ENCODE measurements at places on chromosomes 3 and 15.
A peak's percentile ranks its signal among the peaks of the same experiment; 100 is the strongest.

GRCh38 chr15:72156928-72157327 lies 38.7 kb downstream of the SENP8 start:
- DNase-seq: no peak

- no peak for DNase-seq
These were observed 421.2 kb downstream of the TIGIT start for GRCh38 chr3:114714957-114715460.

GRCh38 chr3:115418583-115418982 lies 204.7 kb upstream of the GAP43 start:
- no peak for DNase-seq

DNA sequence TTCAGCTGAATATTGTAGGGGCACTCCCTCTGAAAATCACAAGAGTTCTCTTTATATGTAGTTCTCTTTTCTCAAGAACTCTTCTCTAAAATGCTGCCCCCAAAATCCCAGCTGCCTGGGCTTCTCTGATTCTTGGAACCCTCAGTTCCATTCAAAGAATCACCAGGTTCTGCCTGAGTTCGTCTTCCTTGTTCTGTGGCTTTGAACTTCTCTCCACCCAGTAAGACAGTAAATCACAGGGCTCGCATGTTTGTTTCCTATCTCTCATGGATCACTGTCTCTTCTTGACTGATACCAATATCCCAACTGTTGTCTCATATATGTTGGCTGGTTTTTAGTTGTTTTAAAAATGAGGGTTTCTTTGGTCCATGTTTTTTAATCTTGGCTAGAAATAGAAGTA lies 359.5 kb upstream of the CBLB start:
- no peak for DNase-seq

DNA sequence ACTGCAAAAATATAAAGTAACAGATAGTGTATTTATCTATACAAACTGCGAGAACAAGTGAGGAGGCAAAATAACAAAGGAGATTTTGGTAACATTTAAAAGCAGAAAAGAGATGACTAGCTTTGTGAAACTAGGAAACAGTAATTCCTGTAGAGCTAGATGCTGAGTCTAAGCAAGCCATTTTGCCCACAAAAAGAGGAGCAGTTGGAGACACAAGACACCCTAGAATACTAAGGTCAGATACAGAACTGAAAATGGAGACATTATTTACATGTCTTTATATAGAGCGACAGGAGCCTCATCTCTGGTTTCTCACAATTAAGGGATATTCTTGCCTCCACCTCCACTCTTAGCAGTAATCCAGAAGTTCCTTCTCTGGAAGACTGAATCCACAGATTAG lies 732.4 kb upstream of the GBE1 start:
- no peak for DNase-seq

- no peak for DNase-seq
These were observed 2.5 kb downstream of the PFN2 start for GRCh38 chr3:149968216-149968615.

GRCh38 chr3:194280777-194281176 lies 70.4 kb downstream of the CPN2 start:
- no peak for DNase-seq

DNA sequence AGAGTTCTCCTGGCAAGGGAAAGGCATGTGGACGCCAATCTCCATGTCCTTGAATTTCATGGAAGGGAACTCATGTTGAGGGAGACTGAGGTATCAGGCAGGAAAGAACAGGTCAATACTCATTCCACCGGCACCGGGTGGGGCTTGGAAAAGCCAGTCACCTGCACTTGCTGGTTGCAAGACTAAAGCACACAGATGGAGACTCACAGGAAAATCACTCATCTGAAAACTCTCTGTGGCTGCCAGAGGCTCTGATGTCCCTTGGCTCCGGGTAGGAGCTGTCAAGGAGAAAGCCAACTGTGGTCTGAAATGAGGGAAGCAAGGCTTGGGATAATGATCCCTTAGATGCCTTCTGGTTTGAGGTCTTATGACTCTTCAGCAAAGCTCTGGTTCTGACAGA lies 8.7 kb upstream of the CGNL1 start:
- DNase-seq: no peak

- DNase-seq: no peak
These were observed 415.9 kb upstream of the KCNMB2 start for GRCh38 chr3:178120367-178120766.

DNA sequence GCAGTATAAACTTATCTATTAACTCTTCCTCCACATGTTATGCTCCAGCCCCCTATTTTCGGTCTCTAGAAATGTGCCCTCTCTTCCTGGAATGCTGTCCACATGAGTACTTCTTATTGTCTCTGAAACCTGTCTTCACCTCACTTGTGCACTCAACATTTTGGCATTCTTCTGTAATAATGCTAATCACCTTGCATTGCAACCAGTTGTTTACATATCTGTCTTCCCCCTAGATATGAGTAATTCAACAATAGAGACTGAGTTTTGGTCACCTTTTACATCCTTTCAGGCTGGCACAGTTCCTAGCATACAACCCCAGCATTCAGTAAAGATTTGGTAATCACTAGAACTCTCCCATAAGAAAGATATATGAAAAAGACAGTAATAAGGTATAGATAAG lies 17.2 kb downstream of the CCDC80 start:
- no peak for DNase-seq

DNA sequence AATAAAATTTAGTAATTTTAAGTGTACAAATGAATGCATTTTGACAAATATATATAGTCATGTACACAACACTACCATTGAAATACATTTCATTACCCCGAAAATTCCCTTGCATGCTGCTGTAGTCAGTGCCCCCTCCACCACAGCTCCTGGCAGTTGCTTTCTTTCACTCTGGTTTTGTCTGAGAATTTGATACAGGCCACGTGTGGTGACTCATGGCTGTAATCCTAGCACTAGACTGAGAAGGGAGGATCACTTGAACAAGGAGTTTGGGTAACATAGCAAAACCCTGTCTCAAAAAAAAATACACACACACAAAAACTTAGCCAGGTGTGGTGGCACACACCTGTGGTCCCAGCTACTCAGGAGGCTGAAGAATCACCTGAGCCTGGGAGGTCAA lies 65.4 kb downstream of the TFRC start:
- DNase-seq: peak; percentile 28

All from AG09319 (cell line).